Stimulated activated CD4-positive, alpha-beta T cell treated with anti-CD3 and anti-CD28 coated beads, TNF-alpha, amount 100 ng/mL, for 4 hours (primary cell): ENCODE measurements at places on chromosomes 7 and 10.

DNA sequence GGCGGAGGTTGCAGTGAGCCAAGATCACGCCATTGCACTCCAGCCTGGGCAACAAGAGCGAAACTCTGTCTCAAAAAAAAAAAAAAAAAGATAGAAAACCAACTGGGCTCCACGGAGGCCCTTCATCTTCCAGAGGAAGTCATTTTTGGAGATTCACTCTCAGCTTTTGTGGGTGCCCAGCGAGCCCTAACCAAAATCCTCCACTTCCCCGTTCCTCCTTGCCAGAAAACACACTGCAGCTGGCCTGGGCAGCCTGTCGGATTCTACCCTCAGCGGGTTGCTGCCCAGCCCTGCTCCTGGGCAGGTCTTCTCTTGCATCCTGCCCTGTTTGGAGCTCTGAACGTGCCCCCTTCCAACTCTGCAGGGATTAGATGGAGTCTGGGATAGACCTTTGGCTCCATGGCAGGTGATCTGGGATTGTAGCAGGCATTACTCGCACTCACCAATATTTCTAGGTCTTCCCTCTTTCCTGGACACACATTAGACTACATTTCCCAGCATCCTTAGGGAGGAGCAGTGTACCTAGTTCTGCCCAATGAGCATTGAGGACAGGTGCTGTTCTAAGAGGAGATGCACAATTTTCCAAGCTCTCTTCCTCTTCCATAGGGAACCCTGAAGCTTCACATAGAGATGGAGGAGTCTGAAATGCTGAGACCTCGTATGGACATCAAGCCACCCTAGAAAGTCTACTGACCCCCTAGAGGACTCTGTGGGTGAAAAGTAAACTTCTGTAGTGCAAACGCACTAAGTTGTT is 4.6 kb downstream of the GRID2IP start:
- DNase-seq, result no peak

DNA sequence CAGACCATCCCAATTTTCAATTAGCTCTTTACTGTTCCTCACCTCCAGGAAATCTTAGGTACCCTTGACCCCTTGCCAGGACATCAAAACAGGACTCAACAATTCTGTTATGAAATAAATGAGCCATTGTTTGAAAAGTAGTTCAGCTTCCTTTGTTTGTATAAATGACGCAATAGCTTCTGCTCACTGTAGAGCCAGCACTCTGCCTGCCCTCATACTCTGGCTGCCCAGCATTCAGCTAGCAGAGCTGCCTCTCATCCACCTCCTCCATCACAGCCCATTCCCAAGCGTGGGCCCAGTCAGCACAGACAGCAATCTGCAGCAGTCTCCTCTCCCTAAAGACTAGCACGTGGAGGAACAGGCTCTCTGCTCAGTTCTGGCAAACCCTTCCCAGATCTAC is 478.6 kb downstream of the GRID1 start:
- no peak for DNase-seq

- no peak for DNase-seq
These were observed 122.8 kb downstream of the THSD7A start for GRCh38 chr7:11709196-11709595.

DNA sequence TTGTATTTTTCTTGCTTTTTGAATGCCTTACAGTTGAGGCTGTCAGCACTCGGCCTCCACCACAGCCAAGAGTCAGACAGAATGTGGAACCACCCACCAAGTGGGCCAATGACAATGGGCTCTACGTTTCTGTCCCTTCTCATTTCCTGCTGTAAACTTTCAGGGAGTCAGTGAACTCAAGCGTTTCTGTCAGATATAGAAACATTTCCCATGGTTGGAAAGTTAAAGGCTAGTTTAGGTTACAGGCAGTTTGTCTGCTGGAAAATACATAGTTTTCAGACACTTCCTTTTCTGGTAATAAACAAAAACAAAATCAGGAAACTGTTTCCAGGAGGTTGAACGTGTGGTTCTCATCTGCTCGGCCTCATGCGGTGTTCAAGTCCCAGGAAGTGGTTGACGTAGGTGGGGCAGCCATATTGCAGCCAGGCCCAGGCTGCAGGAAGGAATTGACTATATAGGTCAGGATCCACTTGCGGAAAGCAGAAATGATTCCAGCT is 245.1 kb downstream of the CAMK1D start:
- DNase-seq, result no peak

DNA sequence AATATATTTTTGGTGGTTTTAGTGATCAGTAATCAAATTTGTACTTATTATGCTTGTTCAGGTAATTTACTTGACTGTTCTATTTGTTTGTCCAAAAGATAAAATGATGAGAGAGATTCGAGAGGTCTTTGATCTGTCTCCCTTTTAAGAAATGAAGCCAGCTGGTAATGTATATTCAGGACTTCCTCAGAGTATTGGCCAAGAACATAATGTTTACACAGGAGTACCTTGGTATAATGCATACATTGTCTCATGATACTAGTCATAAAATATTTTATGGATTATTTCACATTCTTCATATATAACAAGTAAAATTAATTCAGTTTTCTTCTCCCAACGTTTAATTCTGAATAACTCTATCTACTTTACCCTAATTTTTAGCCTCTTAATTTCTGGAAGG is 100.9 kb downstream of the REEP3 start:
- no peak for DNase-seq

- no peak for DNase-seq
These were observed 20.5 kb upstream of the SLC16A12 start for GRCh38 chr10:89555688-89556445.

DNA sequence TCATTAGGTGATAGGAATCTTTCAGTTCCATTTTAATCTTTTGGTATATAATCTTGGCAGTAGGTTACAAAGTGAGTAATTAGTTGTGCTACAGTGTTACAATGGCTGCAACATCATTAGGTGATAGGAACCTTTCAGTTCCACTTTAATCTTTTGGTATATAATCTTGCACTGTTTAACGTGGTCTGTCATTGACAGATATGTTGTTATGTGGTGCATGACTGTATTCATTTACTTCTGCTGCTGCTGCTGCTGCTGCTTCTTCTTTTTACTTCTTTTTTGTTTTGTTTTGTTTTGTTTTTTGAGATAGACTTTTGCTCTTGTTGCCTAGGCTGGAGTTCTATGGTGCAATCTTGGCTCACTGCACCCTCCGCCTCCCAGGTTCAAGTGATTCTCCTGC is 28.6 kb downstream of the ST7 start:
- DNase-seq, result no peak

DNA sequence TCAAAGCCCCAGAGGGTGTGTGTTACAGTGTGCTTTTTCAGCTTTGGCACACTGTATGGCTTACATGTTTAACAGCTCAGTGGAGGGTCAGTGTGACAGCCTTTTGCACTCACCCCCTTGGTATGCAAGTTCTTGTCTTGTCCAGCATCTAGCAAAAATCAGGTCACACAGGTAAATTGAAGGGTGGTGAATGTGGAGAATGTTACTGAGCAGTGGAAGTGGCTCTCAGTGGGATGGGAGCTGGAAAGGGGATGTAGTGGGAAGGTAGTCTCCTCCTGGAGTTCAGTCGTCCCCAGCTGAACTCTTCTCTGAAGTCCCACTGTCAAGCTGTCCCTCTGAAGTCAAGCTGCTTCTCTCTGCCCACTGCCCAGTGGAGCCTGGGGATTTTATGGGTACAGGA is 21.0 kb upstream of the C10orf90 start:
- DNase-seq, result no peak

- DNase-seq, result no peak
These were observed 5.6 kb downstream of the RHBDD2 start for GRCh38 chr7:75884476-75884875.

DNA sequence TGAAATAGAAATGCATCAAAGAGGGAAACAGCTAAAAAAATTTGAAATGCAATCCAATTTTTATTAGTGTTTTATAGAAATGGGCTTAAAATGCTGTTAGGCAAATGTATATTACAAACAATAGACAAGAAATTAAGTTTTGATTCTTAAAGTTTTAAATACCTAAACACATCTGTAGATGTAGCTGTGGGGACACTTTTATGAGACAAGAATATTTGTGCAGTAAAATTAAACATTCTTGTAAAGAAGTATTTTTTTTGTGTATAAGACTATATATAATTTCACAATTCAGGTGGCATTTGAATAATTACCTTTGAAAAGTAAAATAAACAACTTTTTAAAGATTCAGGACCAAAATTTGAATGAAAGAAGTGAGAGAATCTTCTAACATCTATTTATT is 1015.9 kb downstream of the REEP3 start:
- no peak for DNase-seq

DNA sequence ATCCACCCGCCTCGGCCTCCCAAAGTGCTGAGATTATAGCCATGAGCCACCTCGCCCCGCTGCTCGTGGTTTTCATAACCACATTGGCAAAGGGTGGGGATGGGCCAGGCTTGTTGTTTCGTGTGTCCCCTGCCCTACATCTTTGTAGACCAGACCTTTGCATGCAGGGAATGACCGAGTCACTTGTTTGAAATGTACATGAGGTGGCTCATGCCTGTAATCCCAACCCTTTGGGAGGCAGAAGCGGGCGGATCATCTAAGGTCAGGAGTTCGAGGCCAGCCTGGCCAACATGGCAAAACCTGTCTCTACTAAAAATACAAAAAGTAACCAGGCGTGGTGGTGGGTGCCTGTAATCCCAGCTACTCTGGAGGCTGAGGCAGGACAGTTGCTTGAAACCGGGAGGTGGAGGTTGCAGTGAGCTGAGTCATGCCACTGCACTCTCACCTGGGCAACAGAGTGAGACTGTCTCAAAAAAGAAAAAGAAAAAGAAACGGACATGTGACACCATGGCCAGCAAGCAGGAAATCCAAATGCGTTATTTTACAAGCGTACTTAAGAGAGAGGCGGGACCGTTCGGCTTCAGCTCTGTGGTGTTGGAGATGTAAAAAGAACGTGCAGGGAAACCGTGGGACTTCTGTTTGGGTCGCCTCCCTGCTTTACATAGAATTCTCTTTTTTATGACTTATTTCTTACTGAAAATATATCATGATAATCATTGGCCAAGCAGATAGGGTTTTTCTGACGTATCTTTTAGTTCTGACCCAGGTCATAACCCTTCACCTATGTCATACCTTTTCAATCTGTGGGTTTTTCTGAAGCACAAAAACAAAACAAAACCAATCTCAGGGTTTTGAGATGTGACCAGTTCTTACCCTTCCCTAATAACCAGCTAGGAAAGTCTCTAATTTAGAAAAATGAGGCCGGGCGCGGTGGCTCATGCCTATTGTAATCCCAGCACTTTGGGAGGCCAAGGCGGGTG is 45.1 kb downstream of the WIPI2 start:
- no peak for DNase-seq

- DNase-seq, result no peak
These were observed 56.7 kb downstream of the AKR1E2 start for GRCh38 chr10:4882704-4883078.

GRCh38 chr7:24975644-24976260 is 4.2 kb downstream of the OSBPL3 start:
- DNase-seq, result no peak

- no peak for DNase-seq
These were observed 83.7 kb upstream of the PPP2R2D start for GRCh38 chr10:131816941-131817700.

DNA sequence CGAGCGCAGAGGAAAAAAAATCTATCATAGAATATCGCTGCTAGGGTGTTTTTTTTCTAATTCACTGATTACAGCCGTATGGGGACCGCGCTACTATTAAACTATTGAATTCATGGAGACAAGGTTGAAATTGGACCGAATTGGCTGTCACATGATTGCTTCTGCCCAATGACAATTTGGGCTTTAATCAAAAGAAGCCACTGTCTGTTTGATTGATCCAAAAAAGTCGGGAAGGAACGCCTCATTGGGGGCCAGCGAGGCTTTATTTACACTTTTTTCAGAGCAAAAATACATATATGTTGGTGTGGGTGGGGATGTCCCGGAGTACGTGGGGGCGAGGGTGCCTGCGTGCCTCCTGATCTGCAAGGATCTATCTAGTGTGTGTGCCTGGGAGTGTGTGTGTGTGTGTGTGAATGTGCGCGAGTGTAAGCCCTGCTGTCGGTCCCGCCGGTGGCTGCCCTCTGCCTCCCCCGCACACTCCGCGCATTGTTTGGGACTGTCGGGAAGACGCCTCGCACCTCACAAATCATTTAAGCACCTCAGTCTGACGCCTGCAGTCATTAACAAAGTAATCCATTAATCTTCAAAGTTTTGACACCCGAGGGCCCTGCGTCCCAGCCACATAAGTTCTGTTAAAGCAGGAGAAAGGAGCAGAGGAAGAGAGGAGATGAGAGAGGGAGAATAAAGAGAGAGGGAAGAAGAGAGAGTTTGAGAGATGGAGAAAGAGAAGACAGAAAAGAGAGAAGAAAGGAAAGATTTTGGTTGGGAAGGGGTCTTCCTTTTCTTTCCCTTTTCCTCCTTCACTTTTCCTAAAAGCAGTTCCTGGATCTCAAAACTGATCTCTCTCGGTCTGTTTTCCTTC is at the start of gene HOXA2:
HOXA2 (minus strand) TSS at position 103 of the 862 bp plus-strand sequence. CDS start 183 bp downstream, outside the sequence.
- no peak for DNase-seq

DNA sequence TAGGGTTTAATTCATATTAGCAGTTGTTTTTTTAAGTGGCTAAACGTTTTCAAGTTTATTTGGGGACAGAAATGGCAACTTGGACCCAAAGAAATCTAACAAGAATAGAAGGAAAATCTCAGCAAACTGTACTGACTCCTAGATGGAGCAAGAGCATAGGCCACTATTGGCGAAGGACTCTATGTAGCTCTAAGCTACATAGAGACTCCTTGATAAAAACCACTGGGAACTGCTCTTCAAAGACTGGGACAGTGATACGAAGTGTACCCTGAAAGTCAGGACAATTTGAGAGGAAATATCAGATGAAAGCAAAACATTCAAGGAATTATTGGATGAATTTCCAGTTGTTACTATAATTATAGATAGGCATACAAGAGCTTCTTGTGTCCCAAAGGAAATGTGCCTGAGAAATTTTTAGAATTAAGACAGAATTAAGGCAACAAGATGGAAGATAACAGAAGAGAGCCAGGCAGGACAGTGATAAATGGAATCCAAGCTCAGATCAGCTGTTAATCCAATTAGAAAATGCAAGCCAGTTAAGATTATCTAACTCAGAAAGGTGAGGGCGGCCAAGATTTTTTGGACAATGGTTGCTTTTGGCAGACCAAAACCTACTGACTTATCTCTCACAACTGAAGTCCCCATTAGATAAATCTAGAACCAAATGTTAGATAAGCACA is 103.7 kb upstream of the IFRD1 start:
- DNase-seq, result no peak

DNA sequence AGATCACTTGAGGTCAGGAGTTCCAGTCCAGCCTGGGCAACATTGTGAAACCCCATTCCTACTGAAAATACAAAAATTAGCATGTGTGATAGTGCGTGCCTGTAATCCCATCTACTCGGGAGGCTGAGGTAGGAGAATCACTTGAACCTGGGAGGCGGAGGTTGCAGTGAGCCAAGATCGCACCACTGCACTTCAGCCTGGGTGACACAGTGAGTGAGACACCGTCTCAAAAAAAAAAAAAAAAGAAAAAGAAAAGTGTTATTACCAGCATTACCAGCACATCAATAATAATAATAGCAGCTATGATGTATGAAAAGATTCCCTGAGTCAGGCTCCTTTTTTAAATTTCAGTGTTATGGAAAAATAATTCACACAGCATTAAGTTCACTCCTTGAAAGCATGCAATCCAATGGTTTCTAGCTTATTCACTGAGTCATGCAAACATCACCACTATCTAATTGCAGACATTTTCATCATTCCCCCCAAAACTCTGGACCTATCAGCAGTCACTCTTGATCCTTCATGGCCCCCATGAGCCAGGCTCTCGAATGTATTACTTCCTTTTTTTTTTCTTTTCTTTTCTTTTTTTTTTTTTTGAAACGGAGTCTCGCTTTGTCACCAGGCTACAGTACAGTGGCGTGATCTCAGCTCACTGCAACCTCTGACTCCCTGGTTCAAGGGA is 228.4 kb downstream of the FANK1 start:
- DNase-seq, result no peak

GRCh38 chr10:3619241-3619640 is 165.8 kb downstream of the KLF6 start:
- no peak for DNase-seq

GRCh38 chr7:136845899-136846465 is 22.5 kb upstream of the CHRM2 start:
- DNase-seq, result no peak
